ENCODE measurements at places on chromosomes 2 and 18.

GRCh38 chr18:58996131-58996641, 131.5 kb downstream of the ZNF532 start:
- DNase-seq = no peak

GRCh38 chr2:235598532-235599531, 105.0 kb downstream of the AGAP1 start:
- no peak for DNase-seq

GRCh38 chr2:55163274-55163721, 68.8 kb downstream of the CLHC1 start:
- no peak for DNase-seq

DNA sequence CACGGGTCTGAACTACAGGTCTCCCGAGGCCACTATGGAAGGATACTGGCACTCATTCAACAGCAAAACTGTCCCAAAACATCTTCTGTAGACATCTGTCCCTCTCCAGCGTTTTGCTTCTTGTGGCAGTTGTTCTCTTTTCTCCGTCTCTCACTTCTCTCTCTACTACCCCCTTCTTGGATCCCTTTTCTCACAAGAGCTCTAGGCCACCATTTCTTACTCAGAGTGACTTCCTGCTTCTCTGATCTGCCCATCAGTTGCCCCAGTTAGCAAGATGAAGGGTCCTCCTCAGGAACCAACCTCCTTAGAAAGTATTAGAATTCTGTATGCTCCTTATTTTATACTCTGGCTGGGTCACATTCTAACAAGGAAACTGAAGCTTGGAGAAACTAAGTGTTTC, 32.6 kb downstream of the BCL2 start:
- no peak for DNase-seq

GRCh38 chr2:171584001-171584400, 61.7 kb downstream of the CYBRD1 start:
- no peak for DNase-seq

DNA sequence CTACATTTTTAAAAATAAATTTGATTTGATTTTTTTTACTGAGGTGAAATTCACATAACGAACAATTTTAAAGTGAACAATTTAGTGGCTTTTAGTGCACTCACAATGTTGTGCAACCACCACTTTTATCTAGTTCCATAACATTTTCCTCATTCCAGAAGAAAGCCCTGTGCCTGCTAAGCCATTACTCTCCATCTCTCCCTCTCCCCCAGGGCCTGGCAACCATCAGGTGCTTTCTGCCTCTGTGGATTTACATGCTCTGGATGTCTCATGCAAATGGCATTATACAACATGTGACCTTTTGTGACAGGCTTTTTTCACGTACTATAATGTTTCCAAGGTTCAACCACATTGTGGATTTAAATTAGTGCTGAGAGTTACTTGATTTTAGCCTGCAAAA, 19.9 kb upstream of the LDLRAD4 start:
- no peak for DNase-seq

DNA sequence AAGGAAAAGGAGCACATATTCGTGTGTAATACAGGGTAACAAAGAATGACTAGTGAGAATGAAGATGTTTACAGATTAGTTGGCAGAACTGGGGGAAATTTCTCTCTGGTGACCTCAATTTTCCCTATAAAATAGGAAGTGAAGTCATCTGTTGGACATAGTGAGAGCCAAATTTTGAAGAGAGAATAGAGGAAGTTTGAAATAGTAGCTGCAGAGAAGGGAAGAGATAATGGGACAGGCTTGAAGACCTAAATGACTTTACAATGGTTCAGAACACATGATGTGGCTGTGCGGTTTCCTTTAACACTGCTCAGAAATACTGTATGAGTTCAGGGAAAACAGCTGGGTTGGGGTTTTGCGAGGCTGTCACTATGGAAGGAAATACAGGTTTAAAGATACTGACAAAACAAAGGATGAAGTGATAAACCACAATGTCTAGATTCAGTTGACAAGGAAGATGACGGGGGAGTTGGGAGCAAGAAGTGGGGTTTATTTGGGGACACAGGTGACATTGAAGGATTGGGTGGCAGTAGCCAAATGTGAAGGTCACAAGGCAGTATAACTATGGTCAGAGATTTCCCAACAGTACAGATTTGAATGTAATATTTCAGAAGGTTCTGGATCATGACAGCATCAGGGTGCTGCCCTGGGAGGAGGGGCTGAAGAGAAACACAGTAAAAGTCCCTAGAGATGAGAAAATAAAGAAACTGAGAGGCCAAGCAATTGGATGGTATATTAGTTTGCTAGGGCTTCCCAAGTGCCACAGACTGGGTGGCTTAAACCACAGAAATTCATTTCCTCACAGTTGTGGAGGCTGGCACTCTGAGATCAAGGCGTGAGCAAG, 82.6 kb upstream of the TANK start:
- DNase-seq = peak; percentile 92

DNA sequence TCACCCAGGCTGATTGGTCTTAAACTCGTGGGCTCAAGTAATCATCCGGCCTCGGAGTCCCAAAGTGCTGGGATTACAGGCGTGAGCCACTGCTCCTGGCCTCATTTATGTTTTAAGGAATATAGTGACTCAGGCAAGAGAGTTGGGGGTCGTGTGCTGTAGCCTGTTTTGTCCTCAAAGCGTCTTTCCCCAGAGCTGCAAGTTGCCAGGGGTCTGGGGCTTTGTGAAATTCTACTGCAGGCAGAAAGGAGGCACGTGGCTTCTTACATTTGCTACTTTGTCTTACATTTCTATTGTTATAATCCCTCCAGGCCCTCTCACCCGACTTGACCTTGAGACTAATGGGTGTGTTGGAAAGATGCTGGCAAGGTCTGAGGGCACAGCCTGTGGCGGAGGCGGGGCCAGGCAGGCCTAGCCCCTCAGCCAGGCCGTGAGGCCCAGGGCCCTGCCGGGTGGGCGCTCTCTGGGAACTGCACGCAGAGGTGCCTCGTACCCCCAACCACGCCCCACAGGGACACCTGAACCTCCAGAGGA, 85.8 kb upstream of the NDUFV2 start:
- DNase-seq = no peak

GRCh38 chr18:58180738-58181353, 136.8 kb downstream of the NEDD4L start:
- DNase-seq = peak; percentile 80
